ENCODE measurements at places on chromosomes 2 and 18.

DNA sequence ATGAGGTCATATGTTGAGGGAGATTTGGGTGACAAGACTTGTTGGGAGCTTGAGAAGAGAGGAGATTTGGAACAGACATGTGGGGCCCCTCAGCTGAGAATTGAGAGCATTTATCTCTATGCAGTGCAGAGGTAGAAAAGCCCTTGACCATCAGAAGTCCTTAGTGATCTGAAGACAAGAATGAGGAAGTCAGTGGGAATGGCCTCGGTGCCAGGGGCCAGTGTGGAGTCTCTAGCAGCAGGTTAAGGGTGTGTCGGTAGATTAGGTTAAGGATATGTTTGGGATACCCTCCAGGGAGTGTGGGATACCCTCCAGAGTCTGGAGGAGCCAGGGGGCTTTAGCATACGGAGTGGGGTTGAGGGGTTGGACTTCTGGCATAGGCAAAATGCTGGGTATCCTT lies 41.6 kb downstream of the FBXO48 start:
- DNase-seq: no peak

- DNase-seq: no peak
Measured at GRCh38 chr18:44579028-44579702, 101.5 kb upstream of the SETBP1 start.

DNA sequence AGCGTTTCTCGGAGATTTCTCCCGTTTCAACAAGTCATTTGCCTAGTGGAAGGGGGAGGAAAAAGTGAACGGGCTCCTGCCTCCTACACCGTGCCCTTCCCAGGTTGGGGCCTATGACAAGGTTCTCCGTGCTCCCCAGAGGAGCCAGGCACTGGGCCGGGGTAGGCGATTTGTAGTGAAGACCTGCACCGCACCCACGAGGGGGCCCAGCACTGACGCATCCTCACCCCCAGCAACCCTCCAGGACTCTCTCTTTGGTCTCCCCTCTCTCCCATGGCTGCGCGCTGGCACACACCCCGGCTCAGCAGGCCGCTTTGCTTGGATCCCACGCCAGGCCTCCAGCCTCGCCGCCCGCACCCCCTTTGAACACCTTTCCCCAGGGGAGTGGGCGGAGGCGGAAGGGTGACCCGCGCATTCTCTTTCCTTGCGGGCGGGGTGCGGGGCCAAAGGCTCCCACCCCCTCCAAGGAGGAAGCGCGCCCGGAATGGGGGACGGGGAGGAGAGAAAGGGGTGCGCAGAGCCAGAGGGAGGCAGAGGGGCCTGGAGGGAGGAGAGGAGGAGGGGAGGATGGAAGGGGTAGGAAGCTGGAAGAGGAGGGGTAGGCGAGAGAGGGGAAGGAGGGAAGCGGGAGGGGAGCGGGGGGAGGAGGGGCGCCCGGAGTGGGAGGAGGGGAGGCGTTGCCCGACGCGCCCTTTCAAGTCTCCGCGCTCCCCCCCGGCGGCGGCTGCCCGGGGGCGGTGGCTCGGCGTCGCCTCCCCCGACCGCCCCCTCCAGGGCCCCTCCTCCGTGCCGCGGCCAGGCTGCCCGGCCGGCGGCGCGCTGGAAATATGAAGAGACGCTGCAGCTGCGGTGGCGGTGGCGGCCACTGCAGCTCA lies at the start of gene APCDD1:
APCDD1 (plus strand) TSS at position 830 of the 875 bp plus-strand sequence. CDS start 347 bp downstream, outside the sequence.
- no peak for DNase-seq

DNA sequence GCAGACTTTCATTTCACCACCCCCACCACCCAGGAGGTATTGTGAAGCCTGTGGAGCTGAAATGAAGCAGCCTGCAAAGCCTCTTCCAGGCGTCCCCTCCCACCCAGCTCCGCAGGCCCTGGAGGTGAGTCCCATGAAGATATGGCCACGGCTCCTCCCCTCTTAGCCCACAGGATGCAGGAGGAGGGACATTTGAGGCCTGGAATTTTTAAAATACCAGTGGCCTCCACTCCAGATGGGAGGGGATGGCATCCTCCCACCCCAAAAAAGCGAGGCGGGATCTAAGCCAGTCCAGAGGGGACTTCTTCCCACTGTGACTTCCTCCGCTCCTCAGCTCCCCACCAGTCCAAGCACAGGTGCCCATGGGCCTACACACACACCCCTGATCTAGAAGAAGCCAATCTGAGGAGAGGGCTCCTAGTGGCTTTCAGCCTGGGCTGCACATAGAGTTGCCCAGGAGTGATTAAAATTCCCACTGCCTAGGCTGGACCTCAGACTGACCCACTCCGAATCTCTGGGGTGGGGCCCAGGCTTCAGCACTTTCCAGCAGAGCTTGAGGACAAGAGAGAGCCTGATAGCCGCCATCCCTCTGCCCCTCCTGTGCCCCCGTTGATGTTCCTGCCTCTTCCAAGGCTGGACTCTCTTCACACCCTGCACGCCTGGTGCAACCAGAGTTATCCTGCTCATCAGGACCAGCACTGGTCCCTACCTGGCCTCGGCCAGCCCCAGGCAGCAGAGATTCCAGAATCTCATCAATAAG lies 206.9 kb downstream of the TNS1 start:
- no peak for DNase-seq

DNA sequence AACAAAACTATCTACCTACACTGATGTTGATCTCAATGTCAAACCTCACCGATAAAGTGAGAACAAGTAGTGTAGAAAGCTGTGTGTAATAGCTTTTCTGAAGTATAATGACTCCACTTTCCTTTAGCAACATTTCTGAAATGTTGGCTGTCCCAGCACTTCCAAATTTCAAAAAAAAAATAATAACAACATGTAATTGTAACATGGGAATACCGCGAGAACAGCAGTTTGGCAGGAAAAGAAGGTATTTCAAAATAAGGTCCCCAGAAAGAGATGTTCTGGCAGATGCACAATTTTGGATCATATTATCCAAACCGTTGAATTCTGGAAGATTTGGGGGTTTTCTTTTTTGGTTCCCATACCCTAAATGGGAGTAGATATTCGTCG lies 352.0 kb downstream of the ARHGAP15 start:
- DNase-seq: no peak

- DNase-seq: no peak
Measured at GRCh38 chr18:66506178-66506577, 97.7 kb downstream of the CDH19 start.

DNA sequence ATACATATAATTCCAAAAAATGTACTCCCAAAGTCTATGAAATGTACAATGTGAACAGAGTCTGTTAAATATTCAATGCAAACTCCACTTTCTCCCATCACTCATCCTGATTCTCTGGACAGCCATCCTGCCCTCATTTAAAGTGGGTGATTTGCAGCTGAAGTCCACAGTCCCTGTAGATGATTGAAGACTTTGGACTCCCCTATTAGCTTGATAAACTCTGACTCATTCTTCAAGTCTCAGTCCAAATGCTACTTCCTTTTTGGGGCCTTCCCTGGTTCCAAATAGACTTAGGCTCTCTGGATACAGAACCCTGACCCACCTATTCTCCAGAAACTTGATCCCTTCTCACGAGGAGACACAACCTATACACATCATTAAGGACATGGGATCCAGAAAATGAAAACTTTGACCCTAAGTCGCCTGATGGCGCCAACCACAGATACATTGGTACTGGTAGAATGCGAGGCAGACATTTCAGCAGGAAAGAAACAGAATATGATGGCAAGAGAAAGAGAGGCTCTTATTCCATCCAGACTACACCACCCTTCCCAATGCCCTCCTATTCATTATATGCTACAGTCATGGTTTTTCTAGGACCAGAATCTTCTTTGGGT lies 122.7 kb downstream of the VIT start:
- no peak for DNase-seq

DNA sequence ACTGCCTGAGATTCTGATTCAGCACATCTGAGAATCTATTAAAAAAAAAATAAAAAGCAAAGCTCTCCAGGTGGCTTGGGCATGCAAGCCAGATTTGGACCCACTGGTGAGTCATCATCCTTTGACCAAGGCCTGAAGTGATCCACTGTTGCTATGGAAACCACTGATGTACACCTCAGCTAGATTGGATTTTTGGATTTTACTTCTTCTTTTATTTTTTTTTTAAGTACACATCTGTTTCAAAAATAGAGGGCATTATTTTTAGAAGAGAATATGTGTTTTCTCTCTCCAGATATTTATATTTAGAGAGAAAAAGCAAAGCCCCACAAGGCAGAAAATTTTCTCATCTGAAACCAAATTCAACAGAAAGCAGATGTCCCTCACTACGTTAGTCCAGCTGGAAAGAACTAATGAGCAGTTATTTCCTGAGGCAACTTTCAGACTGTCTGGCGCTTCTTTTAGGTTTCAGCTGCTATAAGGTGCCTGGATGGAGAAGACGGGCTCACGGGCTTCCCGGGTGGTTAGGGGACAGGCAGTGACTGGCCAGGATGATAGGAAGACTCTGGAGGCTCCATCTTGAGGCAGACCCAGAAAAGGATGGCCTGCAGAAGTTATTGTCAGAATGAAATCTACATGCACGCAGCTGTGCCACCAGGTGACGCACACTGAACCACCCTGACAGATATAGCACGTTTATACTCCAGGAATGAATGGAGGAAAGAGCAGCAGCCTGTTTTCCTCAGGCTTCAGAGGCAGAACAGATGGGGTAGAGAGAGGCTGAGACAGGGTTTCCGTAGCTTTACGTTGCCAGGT lies 50.5 kb downstream of the MRPL35 start:
- DNase-seq: no peak

DNA sequence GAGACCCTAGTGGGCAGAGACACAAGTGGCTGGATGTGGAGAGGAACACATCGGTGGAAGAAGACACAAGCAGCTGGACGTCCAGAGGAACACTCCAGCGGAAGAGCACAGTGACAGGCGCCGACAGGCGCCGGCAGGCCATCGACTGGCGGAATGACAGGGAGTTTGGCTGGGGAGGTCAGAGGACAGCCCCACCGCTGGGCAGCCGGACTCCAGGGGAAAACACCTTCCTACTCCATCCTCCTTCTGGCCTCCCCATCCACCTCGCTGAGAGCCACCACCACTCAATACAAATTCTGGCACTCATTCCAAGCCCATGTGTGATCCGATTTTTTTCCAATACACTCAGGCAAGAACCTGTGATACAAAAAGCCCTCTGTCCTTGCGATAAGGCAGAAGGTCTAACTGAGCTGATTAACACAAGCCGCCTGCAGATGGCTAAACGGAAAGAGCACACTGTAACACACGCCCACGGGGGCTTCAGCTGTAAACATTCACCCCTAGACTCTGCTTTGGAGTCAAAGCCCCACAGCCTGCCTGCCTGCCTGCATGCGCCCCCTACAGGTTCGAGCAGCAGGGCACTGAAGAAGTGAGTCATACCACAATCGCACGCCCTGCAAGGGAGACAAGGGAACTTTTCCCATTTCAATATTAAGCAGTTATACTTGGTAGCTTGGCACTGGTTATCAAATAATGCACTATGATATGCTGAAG lies 50.2 kb upstream of the LRP1B start:
- no peak for DNase-seq

- DNase-seq: no peak
Measured at GRCh38 chr2:168758970-168759820, 43.2 kb upstream of the NOSTRIN start.

DNA sequence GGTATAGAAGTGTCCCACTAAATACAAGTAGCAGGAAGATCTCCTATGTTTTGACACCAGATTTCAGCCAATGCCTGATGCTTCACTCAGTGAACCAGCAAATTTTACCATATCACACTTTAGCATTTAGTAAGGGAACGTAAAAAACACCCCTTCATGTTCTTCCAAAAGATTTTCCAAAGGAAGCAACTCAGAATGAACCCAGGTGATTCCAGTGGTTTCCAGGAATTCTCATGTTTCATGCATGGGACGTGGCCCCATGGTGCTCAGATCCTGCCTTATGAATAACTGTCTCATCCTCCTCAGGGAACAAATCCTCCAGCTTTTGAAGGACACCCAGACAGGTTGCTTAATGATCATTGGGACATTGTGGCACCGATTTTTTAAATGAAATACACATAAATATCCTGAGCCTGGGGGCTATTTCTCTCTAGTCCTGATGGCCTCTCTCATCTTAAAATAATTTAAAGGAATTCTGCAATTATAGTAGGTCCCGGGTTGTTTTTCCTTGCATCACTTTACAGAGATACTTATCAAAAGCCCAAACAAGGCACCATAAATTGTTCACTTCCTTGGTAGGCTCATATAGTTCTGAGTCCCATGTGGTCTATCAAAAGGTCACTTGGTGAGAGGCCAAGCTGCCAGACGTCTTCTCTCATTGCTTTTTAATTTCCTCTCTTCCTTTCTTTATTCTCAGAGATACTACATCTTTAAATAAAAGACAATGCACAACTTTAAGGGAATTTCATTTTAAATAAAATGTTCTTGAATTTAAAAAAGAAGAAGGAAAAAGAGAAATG lies 261.0 kb downstream of the ZNF516 start:
- no peak for DNase-seq

- no peak for DNase-seq
Measured at GRCh38 chr2:210577263-210578071, 21.1 kb downstream of the CPS1 start.

Measured in activated T-helper 1 cell treated with anti-CD3 and anti-CD28 coated beads, Interleukin-2, amount 50 U/mL, for 16 hours (primary cell).